HS-5 (cell line): ENCODE measurements at places on chromosomes 6 and 20.

DNA sequence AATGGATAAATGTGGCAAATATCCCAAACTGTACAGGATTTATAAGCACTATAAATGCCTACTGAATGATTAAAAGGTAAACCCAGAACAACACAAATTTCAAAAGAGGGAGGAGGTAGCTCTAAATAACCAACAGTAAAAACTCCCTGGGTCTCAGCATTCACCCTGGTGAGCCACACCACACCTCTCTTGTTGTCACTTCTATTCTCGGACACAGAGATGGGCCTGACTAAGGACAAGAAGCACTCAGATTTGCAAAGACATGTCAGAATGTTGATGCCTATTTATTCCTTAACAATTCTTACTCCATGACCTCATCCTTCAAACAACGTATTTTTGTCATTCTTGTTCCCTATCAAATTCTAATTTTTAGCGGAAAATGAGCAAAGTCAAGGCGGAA lies 14.7 kb downstream of the TNFRSF21 start:
- no peak for DNase-seq

- DNase-seq, result no peak
These were observed 110.5 kb downstream of the SCML4 start for GRCh38 chr6:107713563-107713962.

DNA sequence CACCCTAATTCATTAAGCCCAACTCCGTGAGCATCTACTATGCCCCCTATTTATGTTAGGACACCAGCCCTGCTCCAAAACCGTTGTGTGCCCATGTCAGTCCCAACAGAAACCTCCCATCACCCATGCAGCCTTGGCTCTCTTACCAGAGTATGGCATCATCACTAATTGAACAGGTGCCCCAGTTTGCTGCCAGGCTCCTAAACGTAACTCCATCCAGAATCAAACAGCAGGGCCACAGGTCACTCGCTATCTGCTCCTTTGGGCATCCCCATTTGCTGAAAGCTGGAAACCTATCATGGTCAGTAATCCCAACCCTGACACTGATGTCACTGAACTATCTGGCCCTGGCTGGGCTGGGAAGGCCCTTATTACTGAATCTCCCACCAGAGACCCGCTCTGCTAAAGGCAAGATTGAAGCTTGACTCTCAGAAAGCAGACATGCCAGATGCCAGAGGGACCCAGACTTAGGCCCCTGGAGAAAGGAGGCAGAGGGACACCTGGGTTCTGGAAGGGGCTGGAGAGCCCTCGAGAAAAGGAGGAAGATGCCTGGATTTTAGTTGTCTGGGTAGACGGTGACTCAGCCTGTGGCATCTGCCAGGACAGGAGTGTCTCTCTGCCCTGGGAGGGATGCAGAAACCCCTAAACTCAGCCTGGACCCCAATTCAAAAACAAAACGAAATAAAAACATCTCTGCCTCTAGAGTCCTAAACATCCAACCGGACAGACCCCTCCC lies 14.0 kb downstream of the MUCL3 start:
- no peak for DNase-seq

- no peak for DNase-seq
These were observed 929.5 kb downstream of the KIF16B start for GRCh38 chr20:15643713-15644112.

DNA sequence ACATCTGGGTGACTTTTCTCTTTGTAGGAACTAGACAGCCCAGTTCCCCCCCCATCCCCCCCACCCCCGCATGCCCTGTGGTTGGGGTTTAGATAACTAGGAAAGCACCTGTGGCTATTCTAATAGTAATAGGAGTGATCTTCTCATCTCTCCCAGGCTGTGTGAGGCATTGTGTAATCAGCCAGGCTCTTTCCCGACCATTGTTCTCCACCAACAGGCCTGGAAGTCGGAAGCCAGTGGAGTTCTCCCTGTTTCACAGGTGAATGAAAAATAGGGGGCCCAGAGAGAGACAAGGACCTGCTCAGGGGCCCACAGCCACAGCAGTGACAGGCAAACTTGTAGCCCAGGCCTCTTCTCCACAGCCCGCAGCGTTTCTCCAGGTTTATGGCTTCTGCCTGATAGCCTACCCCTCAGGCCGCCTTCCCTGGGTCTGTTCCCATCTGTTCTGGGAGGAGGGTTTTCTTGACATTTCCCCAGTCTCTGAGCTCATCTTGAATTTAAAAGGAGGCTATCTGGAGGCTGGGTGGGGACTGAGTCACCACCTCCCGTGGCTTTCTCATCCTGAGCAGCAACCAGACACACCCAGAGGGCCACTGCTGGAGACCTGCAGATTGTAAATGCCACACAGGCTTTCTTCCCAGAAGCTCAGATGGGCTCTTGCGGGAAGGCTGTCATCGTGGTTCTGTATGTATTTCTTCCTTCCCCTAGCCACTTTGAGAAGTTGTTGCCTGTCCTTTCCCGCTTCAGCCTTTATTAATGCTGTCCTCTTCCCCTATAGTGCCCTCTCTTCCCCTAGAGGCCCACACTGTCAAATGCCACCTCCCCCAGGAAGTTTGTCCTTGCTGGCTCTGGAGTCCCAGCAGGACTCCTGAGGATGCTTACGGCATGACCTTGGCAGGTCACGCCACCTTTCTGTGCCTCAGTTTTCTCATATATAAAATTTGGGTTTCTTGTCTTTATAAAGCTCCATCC lies 75.9 kb upstream of the MYL9 start:
- DNase-seq, result peak; percentile 92

DNA sequence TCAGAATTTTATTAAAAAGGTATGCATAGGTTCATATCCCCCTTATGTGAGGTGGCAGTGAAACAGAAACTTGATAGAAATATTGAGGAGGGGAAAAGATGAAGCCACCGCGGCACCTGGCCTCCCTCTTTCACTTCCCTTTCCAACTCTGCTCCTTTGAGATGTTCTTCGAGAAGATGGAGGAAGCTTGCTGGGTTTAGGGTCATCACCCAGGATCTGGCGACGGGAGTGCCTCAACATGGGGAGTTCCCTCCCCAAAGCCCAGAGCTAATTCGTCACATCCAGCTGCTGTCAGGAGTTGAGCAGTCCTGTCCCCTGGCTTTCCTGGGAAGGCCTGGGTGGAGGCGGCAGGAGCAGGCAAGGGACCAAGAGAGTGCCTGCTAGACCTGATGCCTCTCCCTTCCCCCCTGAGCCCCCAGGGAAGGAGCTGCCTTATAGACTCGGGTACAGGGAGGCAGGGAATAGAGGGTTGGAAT lies 29.1 kb downstream of the RREB1 start:
- DNase-seq, result no peak

- DNase-seq, result no peak
These were observed 294.5 kb downstream of the ZFAND3 start for GRCh38 chr6:38113825-38114576.

DNA sequence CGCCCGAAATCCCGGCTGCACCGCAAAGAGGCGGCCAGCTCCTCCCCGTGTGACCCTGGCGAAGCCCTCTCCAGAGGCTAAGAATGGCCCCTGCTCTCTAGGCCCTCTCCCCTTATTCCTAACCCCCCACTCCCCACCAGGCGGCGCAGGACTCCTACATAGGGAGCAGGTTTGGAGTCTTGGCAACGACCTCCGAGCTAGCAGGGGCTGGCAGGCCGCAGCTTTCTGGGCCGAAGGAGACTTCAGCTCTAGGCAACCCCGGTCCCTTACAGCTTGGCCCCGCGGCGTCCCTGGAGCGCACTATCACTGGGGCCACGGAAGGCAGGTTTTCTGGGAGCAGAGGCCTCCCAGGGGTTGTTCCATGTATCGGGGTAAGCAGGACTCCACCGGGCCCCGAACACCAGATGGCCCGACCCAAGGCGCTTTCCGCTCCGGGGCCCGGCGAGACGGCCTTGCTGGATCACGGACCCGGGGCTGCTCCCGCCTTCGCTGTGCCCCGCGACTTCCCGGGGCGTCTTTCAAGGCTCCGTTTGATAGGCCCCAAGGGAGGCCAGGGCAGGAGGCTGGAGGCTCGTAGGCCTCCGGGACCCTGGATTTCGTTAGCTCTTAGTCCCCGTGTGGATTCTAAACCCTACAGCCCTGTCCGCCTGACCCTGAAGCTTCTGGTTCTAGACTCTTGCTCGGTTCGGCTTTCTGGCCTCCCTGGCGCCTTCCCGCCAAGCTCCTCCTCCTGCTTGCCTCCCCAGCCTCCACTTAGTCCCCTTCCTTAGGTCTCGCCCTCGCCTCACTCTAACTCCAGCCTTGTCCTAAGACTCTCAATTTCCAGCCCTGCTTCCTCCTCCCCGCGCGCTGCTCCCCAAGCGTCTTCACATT lies 1.9 kb downstream of the SLC32A1 start:
- no peak for DNase-seq
